ENCODE measurements at places on chromosomes 12 and 14. TPM values are rescaled to one million over a fixed set of nuclear protein-coding genes. Genes with fewer than 3 reads are reported as not detected.

DNA sequence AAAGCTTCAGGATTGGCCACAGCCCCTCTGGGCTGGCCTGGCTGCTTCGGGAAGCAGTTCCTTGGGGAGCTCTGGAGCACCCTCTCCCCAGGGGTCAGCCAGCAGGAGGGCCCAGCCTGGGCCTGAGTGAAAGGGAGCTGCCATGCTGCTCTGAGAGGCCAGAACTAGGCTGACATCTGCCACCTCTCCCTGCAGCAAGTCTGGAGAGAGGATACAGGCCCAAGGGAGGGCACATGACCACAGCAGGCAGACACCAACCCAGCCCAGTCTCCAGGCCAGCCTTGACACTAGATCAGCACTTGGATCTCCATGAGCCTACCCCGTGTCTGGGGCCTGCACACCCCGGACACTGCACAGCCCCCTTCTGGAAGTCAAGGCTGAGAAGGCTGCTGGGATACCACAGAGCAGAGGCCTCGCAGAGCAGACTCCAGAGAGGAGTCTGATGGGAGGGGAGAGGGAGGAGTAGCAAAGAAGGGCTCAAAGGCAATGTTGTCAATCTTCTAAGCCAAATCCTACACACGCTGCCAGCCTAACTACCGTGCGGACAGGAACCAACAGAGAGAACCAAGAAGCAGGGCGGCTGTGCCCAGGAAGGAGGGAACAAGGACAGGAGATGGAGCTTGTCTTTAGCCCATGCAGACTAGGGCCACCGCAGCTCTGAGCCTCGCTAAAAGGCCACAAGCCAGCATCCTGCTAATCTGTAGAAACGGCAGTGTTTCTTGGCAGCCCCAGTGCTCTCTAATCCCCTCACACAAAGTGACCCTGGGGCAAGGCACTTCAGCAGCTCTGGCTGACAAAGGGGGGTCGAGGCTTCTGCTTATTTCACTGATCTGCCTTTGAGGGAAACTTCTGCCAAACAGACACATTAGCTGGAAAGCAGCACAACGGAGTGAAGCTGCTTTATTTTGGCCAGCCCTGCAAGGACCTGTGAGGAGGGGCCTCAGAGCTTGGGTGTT is 12.9 kb downstream of the COL2A1 start:
- no peaks in the 10 kb centered on the region for H3K27me3 ChIP-seq
- no peaks in the 10 kb centered on the region for H3K36me3 ChIP-seq
- H3K4me1 ChIP-seq = no peaks in the 10 kb centered on the region
- H3K4me3 ChIP-seq = no peak overlapping the region
- no peak for DNase-seq

Gene FOXG1
- total RNA-seq = not detected

- H3K36me3 ChIP-seq = no peaks in the 10 kb centered on the region
- no peak overlapping the region for H3K4me3 ChIP-seq
- H3K27ac ChIP-seq = no peak overlapping the region
- no peaks in the 10 kb centered on the region for H3K4me1 ChIP-seq
- no peaks in the 10 kb centered on the region for H3K27me3 ChIP-seq
- DNase-seq = no peak
Observed at GRCh38 chr12:19633194-19633593, 193.9 kb downstream of the AEBP2 start.

Gene CNTN1
- total RNA-seq = 7.4 TPM

Measured in pancreas (tissue), 10 donors.